ENCODE measurements at places on chromosomes 13 and 19.

GRCh38 chr13:20186771-20187170 lies 6.0 kb downstream of the GJB2 start:
- no peak for DNase-seq

DNA sequence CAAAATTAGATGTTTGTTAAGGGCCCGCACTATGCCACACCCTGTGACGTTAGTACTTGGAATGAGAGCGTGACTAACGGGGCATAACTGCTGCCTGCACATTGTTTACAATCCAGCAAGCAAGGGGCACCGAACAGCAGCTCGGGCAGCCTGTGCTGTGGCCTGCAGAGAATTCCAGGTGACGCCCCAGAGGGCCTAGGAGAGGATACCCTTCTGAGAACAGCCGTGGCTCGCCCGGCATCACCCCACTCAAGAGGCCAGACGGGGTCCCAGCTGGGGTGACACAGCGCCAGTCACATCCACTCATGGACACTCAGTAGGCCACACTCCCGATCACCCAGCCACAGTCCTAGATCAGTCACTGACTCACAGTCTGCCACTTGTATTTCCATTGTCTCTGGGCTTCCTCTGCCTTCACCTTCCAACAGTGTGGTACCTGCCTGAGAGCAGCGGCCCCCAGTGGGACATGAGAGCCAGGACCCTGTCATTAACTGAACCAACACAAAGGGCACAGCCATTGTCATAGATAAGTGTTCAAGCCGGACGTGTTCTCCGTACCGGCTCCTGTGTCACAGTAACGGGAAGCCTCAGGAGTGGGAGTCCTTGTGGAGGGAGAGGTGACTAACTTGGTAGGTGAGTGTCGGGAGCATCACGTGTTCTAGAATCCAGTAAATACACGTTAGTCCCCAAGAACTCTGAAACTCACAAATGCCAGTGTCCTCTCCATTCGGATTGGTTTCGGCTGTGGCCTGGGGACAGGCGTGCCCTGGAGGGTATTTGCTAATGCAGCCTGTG lies 7.5 kb downstream of the ZNF331 start:
- DNase-seq, result peak; percentile 84

GRCh38 chr13:96816261-96816660 lies 178.0 kb downstream of the OXGR1 start:
- DNase-seq, result peak; percentile 72

DNA sequence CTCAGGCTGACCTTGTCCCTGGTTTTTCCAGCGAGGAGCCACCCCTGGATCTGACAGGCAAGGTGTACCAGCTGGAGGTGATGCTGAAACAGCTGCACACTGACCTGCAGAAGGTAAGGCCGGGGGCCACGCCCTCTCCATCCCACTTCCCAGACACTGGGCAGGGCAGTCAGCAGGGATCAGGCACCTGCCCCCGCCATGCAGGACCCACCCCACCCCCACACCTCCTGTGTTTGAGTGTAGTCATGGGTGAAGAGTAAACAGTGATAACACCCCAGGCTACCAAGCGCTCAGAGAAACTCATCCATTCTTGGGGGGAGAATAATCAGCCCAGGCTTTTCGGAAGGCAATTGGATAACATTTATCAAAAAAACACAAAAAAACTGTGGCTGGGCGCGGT lies 19.9 kb downstream of the DPF1 start:
- DNase-seq, result no peak

DNA sequence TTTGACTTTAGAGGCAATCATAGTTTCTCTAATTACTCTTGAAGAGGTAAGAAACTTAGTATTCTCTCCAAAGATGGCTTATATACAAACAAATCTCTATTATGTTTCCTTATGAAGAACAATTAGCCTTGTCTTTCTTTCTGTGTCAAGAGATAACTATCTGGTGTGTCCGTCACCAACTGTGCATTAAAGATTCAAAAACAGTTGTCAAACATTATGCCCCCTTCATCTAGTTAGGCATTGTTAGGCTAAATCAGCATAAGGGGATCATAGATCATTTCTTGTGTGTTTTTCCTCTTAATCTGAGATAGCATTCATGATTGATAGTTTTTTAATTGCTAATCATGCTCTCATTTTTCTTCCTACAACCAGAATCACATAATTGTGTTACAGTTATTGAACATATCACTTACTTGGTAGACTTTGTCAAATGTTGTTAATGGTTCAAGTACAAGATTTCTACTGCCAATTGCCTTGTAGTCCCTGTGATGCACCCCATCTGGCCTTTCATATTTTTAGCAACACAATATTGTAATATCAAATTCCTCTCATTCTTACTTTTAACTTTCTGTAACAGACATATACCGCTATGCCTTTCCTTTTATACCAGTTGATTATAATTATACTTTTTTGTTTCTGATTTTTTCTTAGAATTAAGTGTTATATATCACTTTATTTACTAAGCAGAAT lies 612.7 kb downstream of the SLITRK6 start:
- DNase-seq, result no peak

- DNase-seq, result peak; percentile 89
These were observed 13.9 kb downstream of the APLP1 start for GRCh38 chr19:35882114-35882832.

DNA sequence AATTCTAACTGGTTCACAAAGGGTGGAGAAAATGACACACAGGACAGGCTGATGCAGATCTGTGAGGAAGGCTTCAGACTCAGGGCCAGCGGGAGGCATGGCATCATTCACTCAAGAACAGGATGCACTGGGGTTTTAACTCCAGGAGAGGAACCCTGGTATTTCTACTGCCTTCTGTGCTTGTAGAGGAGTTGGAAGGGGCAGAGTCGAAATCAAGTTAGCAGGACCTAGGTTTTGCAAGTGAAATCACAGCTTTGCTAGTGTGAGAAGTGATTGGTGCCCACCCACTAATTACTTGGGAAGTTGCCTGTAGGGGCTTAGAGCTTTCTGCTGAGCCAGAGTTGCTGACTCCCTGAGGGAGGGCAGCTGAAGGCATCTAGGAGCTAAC lies 92.7 kb downstream of the AKAP11 start:
- DNase-seq, result no peak

DNA sequence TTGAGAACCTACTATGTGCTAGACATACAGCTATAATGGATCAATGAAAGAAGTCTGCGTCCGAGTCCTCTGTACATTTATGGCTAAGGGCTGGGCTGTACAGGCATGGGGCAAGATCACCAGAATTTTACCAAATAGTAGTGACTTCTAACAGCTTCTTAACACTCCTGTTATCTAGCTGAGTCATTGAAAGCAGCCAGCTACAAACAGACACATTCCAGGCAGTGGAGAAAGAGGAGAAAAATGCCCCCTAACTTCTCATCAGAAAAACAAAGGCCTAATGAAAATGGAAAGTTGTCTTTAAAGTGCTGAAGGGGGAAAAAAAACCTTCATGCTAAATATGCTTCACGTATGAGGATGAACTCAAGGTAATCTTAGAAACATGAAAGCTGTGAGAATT lies 14.3 kb upstream of the ZNF667 start:
- no peak for DNase-seq

- DNase-seq, result no peak
These were observed 425.5 kb downstream of the PCDH20 start for GRCh38 chr13:60990032-60990733.

- no peak for DNase-seq
These were observed 2.9 kb upstream of the FTL start for GRCh38 chr19:48962029-48962848.

All from fibroblast of the aortic adventitia (primary cell).